ENCODE measurements at places on chromosomes 1 and 21.
A peak's percentile ranks its signal among the peaks of the same experiment; 100 is the strongest.

- peak; percentile 68 for DNase-seq
Observed at GRCh38 chr21:46153247-46154154, 1.9 kb downstream of the FTCD start.

DNA sequence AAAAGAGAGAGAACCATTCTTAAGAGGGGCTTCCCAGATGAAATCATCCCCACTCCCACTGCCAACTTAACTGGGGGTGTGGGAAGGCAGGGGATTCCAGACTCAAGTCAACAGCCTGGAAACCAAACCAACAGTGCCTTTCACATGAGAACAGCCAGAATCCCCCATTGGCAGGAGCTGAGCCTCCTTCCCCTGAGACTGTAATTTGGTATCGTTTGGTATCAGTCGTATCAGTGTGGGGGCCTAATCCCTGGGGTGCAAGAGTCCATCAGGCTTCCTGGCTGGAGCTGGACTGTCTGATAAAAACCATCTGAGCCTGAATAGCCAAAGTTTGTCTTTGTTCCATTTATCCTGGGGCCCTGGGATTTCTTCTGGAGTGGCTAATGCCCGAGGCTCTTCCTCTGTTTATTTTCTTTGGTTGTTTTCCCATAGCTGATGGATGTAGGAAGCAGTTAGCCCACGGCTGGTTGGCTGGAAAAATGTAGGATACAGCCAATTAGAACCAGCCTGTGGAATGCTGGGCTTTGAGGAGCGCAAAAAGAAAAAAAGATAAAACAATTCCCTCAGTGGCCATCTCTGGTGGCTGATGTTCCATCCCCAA lies 84.6 kb downstream of the LAMC2 start:
- DNase-seq: no peak

DNA sequence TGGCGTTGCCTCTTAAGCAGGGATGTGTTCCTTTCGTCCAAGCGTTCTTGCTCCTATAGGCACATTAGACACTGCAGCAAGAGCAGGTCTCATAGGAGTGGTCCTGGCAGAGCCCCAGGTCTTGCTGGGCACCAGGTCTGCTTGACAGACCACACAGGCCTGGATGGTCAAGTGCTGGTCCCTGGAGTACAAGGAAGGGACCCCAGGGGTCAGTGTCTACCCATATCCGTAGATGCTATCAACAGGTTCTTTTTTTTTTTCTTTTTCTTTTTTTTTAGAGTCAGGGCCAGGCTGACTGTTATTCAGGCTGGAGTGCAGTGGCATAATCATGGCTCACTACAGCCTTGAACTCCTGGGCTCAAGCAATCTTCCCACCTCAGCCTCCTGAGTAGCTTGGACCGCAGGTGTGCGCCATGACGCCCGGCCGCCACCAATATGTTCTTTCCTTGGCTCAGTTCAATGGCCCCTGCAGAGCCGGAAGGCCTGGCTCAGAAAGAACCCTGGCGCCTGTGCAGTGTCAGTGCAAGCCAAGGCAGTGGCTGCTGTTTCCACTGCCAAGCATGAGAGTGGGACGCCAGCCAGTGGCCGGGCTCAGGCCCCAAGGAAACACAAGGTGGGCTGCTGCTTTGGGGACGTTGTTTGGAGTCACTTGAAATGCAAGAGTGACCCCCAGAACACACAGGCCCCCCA lies 10.0 kb upstream of the TNFRSF8 start:
- no peak for DNase-seq

DNA sequence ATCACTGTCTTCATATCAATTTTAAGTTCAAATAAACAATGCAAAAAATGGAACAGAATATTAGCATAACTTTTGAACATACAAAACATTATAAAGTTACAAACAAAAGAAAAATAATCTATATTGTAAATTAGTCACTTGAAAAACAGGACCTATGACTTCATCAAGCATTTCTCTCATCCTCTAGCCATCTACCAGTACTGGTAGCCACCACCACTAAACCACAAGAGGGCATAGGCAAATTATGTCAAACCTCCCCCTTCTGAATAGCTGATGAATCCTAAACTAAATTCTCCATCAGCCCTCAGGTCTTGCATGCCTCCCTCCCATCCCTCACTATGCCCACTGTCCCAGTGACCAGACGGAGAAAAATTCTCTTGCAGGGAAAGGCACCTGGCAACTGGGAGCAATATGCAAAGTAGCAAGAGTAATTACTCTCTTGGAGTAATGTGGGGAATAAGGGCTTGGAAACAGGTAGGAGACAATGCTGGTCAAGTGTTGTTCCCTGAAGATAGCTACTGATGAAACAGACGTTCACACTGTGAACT lies 37.1 kb downstream of the SSX2IP start:
- no peak for DNase-seq

- DNase-seq: no peak
Observed at GRCh38 chr21:34582506-34583150, 32.3 kb downstream of the RCAN1 start.

DNA sequence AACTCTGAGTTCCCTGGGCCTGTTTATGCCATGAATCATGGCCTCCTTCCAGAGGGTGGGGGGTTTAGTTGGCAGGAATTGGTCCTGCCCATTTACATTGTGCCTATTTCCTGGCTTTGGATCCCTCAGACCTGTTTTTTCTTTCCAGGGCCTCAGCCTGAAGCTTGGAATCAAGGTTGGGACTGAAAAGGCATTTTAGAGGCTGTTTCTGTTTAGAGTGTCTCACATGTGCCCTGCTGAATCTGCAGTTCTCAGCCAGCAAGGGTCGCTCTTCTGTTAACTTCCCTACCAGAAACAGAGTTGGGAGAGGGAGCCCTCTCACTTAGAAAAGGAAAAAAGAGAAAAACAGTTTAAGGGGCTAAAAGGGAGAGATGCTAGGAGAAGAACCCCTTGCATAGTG lies 191.1 kb downstream of the PTPRC start:
- no peak for DNase-seq

DNA sequence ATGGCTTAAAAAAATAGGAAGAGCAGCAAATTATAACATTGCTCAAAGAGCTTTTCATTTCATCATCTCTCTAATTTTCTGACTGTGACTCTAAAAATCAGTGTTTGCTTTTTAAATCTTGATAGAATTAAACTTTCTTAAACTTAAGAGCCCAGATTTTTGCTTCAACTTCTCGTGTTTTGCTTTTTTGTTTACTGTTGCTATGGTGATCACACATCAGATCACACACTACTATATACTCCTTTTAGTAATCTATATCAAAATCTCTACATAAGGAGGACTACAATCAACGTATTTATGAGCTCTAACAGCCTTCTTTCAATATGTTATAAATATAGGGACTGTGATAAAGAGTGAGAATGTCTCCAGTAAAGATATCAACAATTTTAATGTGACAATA lies 537.3 kb downstream of the KCNT2 start:
- no peak for DNase-seq

DNA sequence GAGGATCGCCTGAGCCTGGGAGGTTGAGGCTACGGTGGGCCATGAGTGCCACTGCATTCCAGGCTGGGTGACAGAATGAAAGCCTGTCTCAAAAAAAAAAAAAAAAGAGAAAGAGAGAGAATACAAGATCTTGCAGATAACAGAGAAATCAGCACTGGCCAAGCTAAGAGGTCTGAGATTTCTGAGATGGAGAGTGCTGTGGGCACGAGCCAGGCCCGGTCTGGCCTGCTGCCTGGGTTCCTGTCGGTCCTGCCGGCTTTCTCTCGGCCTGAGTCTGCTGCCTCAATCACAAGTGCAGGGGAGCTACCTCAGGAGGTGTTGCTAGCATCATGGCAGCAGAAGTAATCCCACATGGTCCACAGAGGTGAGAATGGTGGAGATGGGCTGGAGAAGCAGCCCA lies 19.0 kb downstream of the ADORA1 start:
- no peak for DNase-seq

DNA sequence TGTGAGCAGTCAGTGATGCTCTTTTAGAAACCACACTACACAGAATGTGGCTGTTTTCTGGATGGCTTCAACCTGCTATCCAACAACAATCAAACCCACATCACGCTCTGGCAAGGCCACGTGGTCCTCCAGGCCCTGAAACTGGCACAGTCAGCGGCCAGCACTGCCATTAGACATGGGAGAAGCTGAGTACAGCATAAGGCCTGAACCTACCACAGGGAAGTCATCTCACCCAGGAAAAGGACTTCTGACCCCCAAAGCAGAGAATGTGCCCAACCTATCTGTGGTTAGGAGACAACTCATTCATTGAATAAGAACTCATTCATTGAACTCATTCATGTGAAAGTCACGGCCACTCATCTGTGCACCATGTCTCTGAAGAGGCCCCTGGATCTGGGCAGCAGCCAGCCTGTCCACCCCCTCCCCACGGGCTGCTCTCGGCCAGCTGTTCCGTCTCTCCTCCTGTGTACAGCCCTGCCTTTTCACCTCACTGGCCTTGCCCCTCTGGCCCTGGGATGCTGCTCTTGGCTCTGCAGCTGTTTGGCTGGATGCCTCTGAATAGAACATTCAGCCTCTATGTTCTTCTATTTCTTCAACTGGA lies 41.1 kb downstream of the C1orf198 start:
- no peak for DNase-seq

- DNase-seq: no peak
Observed at GRCh38 chr1:187961895-187962294, 1133.1 kb downstream of the PLA2G4A start.

- no peak for DNase-seq
Observed at GRCh38 chr1:155277902-155278688, 832 bp downstream of the HCN3 start.

DNA sequence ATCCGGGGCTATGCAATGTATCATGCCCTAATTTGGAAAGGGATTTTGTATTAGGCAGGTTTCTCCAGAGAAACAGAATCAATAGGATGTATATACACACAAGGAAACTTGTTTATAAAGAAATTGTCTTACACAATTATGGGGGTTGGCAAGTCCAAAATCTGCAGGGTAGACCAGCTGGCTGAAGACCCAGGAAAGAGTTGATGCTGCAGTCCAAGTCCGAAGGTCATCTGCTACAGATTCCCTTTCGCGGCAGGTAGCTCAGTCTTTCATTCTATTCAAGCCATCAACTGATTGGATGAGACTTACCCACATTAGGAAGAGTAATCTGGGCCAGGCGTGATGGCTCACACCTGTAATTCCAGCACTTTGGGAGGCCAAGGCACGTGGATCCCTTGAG lies 54.6 kb upstream of the CXADR start:
- no peak for DNase-seq

GRCh38 chr1:210792250-210793102 lies 341.5 kb downstream of the KCNH1 start:
- DNase-seq: no peak

GRCh38 chr1:44559330-44559729 lies 115.0 kb downstream of the TMEM53 start:
- DNase-seq: no peak

DNA sequence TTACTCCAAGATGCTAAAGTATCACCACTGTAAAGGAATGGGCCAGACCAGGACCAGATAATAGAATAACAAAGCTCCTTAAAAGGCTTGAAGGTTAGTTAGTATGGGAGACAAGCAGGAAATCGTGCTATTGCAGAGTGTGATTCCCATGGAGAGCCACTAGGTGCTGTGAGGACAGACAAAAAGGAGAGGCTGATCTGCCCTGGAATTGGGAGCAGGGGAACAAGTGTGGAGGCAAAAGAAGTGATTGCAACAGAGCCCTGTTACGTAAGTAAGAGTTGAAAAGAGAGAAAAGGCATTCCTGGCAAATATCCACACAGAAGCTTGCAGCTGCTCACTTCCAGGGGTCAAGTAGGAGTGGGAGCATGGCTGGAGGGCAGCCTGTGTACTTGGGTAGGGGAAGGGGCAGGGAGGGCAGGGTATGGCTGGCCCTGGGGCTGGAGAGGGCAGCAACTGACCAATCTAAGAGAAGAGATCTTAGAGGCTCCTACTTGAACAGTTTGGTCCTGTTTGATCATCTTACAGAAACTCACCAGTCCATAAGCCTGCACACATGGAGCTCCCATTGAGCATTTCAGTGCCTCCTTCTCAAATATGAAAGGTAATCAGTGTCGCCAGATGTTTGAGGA lies 207.7 kb upstream of the GJB5 start:
- DNase-seq: no peak

DNA sequence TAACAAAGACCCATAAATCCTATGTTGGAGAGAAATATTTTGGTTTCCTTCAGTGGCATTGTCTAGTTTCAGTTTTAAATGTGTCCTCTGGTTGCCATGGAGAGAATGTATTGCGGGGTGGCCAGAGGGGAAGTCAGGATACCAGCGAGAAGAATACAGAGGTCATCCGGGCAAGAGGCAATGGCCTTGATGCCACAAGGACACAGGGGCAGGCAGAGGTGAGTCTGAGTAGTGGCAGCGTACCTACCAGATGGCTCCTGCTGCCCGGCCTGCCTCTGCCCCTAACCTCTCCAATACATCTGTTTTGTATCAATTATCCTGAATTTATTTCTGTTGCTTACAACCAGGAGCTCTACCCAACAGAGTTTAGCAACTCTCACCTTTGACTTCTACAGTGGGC lies 14.9 kb downstream of the KLHDC7A start:
- DNase-seq: no peak

- DNase-seq: no peak
Observed at GRCh38 chr1:161324020-161324419, 9.8 kb downstream of the SDHC start.

DNA sequence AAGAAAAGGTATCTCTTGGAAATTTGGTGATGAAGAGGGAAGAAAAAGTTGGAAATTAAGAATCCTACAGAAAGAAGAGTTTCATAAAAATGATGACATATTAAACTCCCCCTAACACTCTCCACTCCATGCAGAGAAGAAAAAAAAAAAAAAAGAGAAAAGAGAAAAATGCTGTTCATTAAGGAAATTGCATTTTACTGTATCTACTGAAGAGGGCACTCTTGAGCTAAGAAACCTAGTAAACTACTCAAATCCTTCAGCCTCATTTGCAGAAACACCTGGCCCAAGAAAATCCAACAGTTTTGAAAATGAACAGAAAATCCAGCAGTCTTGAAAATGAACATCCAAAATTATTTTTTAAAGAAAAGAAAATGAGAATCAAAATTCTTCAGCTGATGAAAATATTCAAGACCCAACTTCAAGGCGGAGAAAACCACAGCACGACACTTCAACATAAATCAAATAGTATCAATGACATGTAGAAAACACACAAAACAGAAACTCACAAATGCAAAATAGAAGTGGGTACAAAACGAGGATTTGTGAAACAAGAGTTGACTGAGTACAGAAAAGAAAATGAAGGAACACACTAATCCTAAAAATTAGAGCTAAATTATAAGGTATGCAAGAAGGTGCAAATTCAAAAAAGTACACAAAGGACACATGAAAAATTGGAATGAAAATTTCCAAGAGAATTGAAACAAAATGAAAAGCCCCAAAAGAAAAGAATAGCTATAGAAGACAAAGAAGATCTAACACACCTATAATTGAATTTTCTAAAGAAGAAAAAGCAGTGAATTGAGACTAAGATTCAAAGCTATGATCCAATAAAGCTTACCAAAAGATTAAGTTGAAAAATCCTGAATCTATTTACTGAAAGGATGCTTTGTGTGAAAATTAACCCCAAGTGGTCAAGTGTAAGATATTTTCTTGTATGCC lies 73.2 kb upstream of the DNAJC6 start:
- DNase-seq: no peak

- DNase-seq: no peak
Observed at GRCh38 chr1:210298296-210298695, 30.4 kb upstream of the HHAT start.

- no peak for DNase-seq
Observed at GRCh38 chr1:14738235-14738634, 139.8 kb downstream of the KAZN start.
